ENCODE measurements at places on chromosomes 12 and 14.

DNA sequence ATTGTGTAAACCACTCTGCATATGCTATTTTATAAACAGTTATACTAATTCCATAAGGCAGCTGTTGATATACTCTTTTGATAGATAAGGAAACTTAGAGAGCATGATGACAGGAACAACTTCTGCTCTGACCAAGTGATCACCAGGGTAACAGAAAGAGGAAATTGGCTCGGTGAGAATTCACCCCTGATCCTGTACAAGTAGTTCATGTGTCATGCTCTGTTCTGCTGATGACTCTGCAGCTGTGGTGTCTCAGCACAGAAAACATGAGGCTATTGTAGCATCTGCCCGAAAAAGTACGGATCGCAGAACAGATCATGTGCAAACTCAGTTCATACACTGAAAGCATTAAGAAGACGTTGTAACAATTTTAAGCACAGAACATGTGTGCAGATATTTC is 345.0 kb downstream of the LRIG3 start:
- DNase-seq = no peak

DNA sequence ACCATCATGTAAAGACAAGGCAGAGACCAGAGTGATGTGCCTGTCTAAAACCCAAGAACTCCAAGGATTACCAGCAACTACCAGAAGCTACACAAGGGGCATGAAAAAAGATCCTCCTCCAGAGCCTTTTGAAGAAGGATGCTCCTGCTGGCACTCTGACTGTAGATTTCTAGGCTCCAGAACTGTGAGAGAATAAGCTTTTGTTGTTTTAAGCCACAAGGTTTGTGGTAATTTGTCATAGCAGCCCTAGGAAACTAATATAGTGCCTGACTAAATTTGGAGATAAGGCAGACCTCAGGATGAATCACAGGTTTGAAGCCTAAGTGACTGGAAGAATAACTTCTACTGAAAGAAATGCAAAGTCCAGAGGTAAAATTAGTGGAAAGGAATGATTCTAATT is 132.9 kb downstream of the CEP83 start:
- DNase-seq = no peak

DNA sequence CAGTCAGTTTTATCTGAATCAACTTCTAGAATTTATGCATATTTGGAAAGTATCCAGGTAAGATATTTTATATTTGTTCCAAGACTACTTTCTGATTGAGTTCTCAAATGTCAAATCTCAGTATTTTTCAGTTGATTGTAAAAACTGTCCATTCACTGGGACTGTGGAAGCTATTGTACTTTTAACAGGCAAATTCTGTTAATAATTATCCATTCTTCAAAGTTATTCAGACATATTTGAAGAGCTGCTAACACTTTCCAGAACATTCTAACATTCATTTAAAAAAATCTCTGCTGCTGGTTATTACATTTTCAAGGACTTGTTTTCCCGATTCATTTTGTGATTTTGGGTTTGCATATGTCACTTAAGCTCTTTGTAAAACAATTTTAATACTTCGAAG is 59.7 kb downstream of the PIK3C2G start:
- DNase-seq = no peak

GRCh38 chr12:14607568-14607967 is 39.9 kb upstream of the PLBD1 start:
- DNase-seq = no peak

- DNase-seq = no peak
Observed at GRCh38 chr12:5391653-5392052, 40.3 kb upstream of the NTF3 start.

- no peak for DNase-seq
Observed at GRCh38 chr12:40228727-40229126, 3.9 kb downstream of the LRRK2 start.

- no peak for DNase-seq
Observed at GRCh38 chr12:7966563-7966962, 30.6 kb upstream of the SLC2A3 start.

DNA sequence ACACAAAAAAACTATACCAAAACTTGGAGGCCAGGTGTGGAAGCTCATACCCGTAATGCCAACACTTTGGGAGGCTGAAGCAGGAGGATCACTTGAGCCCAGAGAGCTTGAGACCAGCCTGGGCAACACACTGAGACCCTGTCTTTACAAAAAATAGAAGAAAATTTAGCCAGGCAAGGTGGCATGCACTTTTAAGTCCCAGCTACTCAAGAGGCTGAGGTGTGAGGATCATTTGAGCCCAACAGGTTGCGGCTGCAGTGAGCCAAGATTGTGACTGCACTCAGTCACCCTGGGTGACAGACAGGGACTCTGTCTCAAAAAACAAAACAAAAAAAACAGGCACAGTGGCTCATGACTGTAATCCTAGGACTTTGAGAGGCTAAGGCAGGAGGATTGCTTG is 75.4 kb downstream of the RNF34 start:
- DNase-seq = no peak

GRCh38 chr12:5094551-5094950 is 50.9 kb downstream of the KCNA5 start:
- DNase-seq = no peak

DNA sequence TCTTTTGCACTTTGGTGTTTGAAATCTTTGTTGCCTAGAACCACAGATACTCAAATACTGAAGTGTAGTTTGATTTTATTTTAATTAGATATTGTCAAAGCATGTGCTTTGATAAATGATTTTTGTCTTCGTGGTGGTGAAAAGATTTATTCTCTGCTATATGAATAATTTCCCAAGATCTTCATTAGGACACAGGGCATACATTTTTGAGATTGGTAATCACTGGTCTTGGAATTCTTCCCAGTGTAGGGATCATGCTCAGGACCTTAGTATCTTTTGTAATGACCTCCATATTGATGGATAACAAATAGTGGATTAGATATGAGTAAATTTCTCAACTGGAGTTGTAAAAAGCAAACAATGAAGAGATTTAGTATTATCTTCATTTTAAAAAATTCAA is 28.2 kb downstream of the TBK1 start:
- no peak for DNase-seq

- DNase-seq = no peak
Observed at GRCh38 chr12:108641446-108642268, 8.0 kb upstream of the SELPLG start.

- no peak for DNase-seq
Observed at GRCh38 chr12:109708939-109709338, 4.7 kb upstream of the FAM222A start.

DNA sequence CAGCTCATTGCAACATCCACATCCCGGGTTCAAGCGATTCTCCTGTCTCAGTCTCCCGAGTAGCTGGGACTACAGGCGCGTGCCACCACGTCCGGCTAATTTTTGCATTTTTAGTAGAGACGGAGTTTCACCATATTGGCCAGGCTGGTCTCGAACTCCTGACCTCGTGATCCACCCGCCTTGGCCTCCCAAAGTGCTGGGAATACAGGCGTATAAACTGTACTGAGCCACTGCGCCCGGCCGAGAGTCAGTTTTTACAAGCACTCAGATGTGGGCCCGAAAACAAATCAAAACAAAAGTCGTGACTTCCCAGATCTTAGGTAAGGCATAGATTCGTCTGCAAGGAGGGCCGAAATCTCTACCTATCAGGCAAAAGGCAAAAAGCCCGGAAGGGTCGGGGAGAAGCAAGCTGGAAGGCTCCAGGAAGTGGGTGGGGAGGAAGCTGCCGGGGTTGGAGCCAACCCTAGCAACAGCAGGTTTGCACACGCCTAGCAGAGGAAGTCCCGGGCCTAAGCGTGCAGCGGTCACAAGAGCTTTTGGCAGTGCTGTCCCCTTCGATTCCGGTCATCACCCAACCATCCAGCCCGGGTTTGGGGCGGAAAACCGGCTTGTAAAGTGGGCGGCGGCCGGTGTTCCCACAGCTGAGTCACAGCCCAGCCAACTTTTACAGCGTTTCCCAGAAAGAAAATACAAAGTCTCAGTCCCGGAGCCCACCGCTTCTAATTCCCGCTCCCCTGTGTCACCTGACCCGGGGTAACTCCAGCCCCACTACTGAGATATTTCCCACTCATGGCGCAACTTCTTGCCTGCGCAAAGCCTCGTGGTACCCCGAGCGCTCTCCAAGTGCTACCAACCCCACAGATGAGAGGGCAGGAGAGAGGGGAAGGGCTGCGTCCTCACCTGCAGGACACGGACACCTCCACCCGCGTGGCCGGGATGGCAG is 583 bp downstream of the CPNE8 start:
- DNase-seq = no peak

DNA sequence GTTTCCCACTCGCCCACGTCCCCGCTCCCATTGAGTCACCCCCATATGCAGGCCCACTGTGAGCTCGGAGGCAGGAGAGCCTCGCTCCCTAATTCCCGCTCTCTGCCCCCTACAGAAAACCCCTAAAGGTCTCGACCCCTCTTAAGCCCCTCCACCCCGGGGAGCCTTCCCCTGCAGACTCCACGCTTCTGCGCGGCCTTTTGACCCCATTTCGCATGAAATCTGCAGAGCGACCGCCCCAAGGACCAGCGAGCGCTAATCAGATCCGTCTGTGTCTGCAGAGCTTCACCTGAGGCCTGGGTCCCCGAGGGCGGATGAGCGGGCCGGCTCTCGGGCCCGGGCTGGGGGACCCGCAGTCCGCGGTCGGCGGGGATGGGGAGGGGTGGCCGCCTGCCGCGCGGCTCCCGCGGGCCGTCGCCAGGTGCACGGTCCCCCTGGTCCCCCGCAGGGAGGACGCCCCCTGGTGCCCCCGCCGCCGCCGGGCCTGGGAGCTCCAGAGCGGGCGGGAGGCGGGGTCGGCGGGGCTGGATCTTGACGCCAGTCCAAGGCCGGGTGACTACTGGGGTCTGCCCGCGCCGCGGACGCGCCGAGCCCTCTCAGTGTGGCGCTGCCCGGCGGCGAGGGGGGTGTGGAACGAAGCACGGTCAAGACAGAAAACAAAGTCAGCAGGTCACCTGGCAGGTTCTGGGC is 10.1 kb downstream of the BMP4 start:
- DNase-seq = no peak

- DNase-seq = no peak
Observed at GRCh38 chr12:96424601-96425000, 24.4 kb upstream of the CDK17 start.

DNA sequence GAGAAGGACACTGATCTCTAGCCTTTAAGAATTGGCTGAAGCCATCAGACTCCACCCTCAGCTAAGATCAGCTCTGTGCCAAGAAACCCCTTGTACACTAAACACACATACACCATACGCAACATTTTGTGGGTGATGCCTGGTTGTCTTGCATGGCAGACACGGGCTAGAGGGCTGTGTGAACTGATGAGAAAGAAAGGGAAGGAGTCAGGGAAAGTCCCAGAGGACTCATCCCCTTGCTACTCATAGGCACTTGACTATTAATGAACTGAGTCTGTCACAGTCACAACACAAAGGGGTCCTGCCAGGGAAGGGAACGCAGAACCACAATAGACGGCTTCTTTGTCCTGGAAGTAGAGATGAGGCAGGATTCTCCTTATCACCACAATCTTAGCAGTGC is 80.8 kb downstream of the EMP1 start:
- no peak for DNase-seq
